ENCODE measurements at places on chromosomes 13 and 19.
A peak's percentile ranks its signal among the peaks of the same experiment; 100 is the strongest.

GRCh38 chr19:31530781-31531180 lies 181.5 kb upstream of the TSHZ3 start:
- DNase-seq = no peak

DNA sequence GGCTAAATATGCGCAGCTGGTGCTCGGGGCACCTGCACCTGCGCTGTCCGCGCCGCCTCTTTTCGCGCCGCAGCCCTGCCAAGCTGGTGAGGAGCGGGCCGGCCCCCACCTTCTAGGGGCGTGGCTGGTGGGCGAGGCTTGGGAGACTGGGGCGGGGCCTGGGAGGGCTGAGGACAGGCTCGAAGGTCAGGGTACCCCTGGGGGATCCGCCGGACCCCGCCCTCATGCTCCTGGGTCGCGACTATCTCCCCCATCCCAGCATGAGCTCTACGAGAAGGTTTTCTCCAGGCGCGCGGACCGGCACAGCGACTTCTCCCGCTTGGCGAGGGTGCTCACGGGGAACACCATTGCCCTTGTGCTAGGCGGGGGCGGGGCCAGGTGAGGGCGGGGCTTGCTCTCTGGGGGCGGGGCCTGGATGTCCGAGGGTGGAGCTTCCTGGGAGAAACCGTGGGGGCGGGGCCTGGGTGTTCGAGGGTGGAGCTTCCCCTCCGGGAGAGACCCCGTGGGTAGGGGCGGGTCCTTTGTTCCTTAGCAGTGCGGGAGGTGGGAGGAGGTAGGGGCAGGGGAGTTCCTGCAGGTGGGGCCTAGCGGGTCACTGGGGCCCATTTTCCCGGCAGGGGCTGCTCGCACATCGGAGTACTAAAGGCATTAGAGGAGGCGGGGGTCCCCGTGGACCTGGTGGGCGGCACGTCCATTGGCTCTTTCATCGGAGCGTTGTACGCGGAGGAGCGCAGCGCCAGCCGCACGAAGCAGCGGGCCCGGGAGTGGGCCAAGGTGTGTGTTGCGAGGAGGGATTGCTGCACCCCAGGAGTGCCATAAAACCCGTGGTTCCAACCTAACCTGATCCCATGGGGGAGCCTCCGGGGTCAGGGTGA lies 19.7 kb downstream of the PNPLA6 start:
- DNase-seq = no peak

DNA sequence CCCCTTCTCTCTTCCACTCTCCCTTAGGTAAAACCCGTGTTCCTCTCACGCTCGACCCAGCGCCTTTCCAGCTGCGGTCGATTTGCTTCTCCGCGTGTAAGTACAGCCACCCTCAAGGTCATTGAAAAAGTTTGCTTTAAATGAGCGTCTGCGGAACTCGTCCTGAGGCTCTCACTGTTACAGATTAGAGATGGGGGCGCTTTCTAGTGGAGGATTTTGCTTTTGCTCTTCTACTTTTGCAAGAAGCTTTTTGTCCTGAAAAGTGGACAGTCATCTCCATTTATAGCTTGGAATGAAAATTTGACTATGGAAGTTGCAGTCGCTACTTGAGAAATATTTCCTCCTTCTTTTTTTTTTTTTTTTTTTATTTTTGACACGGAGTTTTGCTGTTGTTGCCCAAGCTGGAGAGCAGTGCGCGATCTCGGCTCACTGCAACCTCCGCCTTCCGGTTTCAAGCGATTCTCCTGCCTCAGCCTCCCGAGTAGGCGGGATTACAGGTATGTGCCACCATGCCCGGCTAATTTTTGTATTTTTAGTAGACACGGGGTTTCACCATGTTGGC lies 595 bp upstream of the RAB20 start:
- no peak for DNase-seq

- peak; percentile 85 for DNase-seq
Observed at GRCh38 chr19:1269478-1270212, 513 bp downstream of the CIRBP start.

GRCh38 chr13:67140006-67140405 lies 90.1 kb downstream of the PCDH9 start:
- no peak for DNase-seq

DNA sequence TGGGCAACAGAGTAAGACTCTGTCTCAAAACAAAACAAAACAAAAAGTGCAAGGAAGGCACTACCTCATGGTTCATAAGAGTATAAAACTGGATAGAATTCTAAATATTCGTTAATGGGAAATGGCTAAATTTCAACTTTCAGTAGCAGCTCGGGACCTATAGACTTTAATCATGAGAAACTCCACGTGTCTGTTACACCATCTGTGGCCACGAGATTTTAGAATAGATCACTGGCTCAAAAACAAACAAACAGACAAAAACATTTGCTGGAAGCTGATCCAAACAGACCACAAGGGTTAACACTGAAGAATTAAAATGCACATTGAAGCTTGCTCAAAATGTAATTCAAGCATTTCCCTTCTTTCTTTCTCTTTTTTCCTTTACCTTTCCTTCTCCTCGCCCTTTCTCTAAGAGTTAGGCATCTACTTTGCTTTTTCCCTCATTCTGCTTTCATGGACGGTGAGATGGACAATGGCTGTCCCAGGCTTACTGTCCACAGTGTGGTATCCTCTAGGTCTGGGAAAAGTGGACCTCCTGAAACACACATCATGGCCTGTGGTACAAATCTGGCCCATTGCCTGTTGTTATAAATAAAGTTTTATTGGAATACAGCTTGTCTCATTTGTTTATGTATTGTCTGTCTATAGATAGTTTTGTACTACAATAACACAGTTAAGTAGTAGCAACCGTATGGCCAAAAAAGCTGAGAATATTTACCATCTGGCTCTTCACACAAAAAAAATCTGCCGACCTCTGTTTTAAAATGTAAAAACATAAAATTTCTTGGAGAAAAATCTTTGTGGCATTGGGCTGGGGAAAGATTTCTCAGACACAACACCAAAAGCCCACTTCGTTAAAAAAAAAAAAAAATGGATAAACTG lies 10.3 kb downstream of the ELAVL1 start:
- DNase-seq = no peak
